ENCODE measurements at places on chromosomes 4 and X.

GRCh38 chr4:5052204-5052702 is 973 bp downstream of the STK32B start:
- DNase-seq, result no peak

DNA sequence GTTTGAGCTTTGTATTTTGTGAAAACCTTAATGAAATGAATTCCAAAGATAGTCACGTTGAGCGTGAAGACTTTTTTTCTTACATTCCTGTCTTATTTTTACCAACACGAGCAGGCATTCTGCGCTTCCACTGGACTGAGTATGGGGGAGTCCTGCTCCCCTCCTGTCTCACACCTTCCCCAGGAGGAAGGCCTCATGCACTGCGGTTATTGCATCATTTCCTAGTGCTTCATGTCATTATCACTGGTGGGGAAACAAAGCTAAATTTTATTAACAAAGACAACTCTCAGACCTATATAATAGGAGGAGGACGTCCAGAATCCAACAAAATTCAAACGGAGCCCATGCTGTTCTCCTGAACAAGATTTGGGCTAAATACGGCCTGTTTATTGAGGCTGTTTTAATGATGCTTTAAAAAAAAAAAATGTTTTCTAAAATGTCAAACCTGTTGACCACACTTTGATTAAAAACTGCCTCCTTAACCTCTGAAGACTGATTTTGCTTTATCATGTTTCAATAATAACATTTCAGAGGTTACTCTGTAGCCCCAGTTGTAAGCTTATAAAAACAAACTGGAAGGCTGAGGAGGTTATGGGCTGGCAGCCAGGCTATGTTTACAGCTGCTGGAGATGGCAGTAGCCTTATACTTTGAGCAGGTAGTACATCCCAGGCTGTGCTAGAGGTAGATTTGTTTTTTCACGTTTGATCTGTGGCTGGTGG is 118.0 kb downstream of the SOWAHB start:
- no peak for DNase-seq

GRCh38 chr4:39616651-39617050 is 22.0 kb downstream of the SMIM14 start:
- DNase-seq, result no peak

DNA sequence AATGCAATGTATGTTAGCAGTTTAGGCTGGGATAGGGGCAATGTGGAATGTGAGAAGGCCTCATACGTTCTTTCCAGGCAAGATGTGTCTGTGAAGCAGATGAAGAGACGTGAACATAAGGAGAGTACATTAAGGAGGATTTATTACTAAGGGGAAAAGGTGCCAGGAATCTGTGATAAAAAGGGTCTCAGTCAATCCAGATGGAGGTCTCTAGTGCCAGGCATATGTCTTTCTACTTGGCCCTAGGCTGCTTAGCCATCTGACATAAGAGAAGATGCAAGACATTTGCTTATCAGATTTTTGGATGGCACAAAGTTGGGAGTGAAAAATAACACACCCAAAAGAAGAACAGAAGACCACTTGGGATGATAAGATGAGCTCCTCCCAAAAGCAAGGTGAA is 93.0 kb upstream of the PRKG2 start:
- DNase-seq, result no peak

GRCh38 chr4:167177925-167178324 is 56.4 kb downstream of the SPOCK3 start:
- DNase-seq, result no peak

DNA sequence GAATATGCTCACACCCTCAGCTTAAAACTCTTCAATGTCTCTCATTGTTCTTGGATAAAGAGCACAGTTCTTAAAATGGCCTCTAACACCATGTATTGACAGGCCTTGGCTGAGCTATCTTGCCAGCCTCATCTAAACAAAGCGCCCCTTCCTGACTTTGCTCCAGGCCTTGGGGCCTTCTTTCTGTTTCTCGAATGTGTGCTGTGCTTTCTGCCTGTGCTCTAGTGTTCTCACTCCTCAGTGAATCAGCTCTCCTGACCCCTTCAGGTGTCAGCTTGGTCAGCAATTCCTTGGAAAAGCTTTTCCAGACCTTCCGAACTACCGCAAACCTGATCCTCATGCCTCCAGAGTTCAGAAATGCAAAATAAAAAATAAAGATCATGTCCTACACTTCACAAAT is 346.3 kb upstream of the FSTL5 start:
- DNase-seq, result no peak

DNA sequence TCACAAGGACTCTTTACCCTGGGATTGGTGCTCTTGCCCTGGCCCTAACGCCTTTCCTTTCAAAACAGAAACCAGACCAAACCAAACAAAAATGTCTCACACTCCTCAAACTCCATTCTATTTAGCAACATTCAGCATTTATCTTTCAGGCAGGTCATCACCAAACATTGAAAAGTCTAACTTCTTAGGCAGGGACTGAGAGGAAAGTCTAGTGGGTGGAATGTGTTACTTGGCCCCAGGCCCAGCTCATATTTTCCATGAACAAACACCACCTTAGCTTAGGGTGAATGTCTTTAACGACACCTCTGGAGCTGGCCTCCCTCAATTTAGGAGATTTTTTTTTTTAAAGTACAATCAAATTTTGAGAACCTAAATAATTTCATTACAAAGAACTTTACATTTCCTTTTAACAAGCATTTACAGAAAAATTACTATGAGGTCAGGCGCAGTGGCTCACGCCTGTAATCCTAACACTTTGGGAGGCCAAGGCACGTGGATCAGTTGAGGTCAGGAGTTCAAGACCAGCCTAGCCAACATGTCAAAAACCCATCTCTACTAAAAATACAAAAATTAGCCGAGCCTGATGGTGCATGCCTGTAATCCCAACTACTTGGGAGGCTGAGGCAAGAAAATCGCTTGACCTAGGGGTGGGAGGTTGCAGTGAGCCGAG is 10.2 kb upstream of the N4BP2 start:
- DNase-seq, result no peak

DNA sequence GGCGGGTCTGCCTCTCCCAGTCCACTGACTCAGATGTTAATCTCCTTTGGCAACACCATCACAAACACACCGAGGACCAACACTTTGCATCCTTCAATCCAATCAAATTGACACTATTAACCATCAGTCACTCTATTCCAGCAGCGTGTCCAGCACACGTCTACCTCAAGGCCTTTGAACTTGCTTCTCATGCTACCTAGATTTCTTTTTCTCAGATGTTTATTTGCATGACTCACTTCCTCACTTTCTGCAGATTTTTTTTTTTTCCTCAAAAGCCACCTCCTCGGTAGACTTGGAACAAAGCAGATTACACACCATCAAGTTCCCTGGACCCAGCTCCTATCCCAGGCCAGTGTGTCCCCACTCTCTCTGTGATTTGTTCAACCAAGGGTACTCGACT is 49.5 kb downstream of the SUPT20HL2 start:
- DNase-seq, result no peak

- no peak for DNase-seq
Observed at GRCh38 chr4:28226962-28227361, 1366.3 kb downstream of the STIM2 start.

All from suppressor macrophage (primary cell).